Mammary epithelial cell (primary cell): ENCODE measurements at places on chromosomes 16 and 17. TPM values are rescaled to one million over a fixed set of nuclear protein-coding genes. Genes with fewer than 3 reads are reported as not detected.

- no peak for DNase-seq
These were observed 11.8 kb downstream of the SLC16A3 start for GRCh38 chr17:82240506-82241182.

DNA sequence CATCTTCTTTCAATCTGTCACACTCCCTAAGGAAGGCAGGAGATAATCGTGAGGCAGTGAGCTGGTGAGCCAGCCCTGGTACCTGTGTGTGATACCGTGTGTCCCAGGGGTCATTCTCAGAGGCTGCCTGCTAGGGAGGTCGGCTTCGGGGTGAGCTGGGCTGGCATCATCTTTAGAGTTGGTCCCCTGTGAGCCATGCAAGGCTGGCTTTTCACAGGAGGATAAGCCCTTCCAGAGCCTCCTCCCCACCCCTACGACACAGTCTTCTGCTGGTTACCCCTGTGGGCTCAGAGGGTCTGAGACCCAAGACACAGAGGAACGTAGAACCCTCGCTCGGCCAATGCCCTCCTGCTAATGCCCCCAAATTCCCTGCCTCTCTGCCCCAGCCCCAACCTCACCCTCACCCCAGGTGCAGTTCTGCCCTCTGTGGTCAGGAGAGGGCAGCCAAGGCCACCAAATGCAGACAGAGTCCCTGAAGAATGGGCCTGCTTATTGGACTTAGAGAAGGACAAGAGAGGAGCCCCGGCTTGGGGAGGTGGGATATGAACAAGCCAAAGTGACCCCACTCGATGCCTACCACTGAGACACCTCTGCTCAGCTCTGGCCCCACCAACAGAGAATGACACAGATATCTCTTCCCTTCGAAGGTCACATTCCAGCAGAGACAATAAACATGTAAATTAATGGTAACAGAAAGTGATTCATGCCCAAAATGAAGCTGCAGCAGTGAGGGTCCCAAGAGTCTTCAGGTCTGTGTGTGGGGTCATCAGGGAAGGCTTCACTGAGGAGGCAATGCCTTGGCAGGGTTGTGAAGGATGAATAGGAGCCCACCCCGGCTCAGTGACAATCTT is 80.8 kb upstream of the CCL1 start:
- DNase-seq: no peak

- no peak for DNase-seq
These were observed 39.2 kb upstream of the CBX4 start for GRCh38 chr17:79878329-79878947.

DNA sequence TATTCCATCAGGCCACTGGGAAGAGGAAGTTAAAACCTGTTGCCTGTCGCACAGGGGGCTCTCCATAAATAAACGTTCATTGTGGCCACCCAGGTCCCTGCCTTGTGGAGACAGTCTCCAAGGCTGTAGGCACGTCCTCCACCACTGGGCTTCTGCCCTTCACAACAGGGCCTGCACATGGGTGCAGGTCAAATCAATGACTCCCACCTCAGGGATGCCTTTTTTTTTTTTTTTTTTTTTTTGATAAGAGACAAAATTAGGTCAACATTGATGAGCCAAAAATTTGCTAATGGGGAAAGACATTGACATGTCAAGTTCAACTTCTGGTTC is 12.6 kb upstream of the SLC12A3 start:
- no peak for DNase-seq

DNA sequence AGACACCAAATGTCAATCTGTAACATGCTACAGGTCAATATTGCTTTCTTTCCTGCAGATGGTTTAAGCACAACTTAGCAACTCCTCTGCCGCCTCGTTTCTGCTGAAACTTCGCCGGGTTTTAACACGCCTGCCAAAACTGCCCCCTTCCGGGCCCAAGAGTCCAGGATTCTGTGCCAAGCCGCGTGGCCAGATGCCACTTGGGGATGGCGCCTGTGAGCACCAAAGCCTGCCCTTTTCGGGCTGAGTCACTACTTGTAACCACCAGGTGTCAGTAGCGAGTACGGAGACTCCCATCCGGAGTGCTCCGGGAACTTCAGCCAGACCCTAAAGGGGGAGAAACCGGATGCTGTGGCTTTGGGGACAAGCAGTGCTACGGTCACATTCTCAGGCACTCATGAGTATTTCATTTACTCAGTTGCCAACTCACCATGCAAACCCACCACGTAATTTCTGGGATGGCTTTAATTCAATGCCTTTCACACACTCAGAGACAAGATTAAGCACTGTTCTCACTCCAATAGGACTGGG is 7.8 kb downstream of the PMP22 start:
- peak; percentile 58 for DNase-seq

GRCh38 chr17:45809499-45809898 is 25.4 kb downstream of the CRHR1 start:
- no peak for DNase-seq

GRCh38 chr16:89257281-89257731 is 39.8 kb downstream of the ZNF778 start:
- DNase-seq: no peak

- DNase-seq: no peak
These were observed 85.3 kb upstream of the C16orf82 start for GRCh38 chr16:26981266-26981938.

DNA sequence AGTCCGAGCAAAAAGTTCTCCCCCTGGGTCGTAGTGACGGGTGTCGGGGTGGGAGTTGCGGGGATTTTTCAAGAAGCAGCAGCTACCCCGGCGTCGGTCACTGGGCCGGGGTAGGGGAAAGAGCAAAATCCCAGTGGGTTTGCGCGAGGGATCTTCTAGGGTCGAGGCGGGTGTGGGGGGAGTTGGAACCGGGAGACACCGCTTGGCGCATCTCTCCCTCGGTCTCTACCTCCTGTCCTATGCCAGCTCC is 2.3 kb upstream of the UBTF start:
- no peak for DNase-seq

GRCh38 chr16:86994215-86994614 is 323.0 kb downstream of the C16orf95 start:
- no peak for DNase-seq

GRCh38 chr17:50627782-50628601 is 6.7 kb upstream of the ABCC3 start:
- DNase-seq: no peak

ADAD2 gene
- not detected for polyA plus RNA-seq

HBQ1 gene
- polyA plus RNA-seq: 0.45 TPM

SPN gene
- polyA plus RNA-seq: not detected

WIPI1 gene
- 40.2 TPM for polyA plus RNA-seq

SCIMP gene
- not detected for polyA plus RNA-seq
